ENCODE measurements at places on chromosomes 13 and 19.

DNA sequence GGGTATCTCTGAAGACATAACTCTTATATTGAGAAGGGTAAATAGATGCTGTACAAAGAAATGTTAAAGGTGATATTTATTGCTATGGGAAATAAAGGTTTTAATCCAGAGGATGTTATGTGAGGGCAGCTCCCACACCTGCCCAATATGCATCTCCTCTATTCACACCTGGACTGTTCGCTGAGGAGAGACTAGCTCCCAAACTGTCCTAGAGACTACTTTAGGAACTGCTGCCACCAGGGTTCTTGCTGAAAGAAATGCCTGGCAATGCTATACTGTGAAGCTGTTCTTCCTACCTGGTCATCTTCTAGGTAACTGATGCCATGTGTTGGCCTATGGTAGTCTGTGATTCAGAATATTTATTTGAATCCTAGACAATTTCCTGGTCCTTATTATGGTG is 1421.5 kb upstream of the SPRY2 start:
- no peak for DNase-seq

DNA sequence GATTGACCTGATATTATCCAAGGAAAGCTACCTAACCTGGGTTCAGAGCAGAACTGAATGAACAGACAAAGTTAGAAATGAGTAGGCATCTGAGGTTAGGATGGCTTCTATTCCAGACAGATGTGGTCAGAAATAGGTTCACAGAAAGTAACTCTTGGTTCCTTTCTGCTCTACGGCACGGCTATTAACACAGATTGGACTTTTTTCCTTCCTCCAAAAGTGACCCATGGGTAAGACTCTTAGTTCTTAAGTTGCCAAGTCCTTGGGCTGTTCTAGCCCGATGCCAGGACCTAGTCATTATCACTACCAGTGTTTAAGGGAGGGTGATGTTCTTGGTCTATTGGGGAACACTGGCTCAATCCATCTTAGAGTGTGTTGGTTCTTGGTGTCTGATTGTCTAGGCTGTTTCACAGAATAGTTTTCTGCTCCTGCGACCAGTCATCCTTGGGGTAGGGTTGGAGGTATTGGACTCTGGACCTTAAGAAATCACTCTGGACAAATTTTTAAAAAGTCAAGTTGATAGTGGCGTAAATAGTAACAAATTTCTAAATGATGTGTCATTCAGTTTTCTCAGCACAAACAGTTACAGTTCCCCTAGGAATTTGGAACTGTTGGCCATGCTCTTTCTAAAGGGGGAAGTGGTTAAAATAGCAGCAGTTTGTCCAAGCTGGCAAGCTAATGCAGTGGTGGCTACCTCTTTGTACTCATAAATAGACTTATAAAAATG is 60.1 kb upstream of the MYCBP2 start:
- no peak for DNase-seq

DNA sequence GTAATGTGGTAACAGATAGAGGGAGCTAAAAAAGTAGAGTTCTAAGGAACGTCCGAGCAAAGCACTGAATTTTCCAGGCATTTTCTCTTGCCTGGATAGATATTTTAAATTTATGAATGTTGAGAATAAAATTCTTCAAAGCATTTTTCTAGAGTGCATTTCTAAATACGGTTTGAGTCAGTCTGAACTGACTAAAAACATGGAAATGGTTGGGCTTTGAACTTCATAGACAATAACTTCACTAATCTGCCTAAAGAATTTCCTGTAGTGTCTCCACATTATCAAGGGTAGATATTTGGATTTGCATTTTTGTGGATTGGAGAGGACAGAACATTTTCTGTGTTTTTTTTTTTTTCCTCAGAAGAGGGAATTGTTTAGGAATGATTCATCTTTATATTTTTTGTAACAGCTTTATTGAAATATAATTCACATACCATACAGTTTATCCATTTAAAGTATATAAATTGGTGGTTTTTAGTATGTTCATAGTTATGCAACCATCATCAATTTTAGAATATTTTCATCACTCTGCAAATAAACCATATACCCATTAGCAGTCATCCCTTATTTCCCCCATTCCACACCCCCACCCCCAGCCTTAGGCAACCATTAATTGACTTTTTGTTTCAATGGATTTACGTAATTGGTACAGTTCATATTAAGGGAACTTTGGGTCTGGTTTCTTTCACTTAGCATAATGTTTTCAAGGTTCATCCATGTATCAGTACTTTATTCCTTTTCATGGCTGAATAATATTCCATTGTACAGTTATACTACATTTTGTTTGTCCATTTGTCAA is 20.7 kb downstream of the GARRE1 start:
- DNase-seq, result no peak

GRCh38 chr19:10339380-10339960 is at the start of gene ICAM3:
Gene ICAM3 (minus strand): TSS chr19:10339624. CDS start chr19:10339614, 10 bp downstream.
- peak; percentile 22 for DNase-seq

DNA sequence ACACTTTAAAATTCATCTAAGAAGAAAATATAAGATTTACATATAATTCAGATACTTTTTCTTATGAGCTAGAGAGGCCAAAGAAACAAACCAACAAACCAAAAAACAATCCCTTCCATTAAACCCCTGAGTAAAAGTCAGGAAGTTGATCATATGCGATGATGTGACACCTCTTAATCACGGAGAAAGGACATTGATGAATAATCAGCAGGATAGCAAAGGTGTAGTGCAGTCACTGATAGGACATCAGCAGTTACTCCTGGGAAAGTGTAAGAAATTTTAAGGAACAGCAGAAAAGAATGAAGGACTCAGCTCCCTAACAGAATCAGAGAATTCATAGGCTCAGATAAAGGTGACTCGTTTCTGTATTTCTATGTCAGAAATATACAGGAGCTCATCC is 202.4 kb upstream of the EDNRB start:
- DNase-seq, result no peak

Data from T follicular helper cell (primary cell).